ENCODE measurements at places on chromosomes 13 and 19. TPM values are rescaled to one million over a fixed set of nuclear protein-coding genes. Genes with fewer than 3 reads are reported as not detected.
A peak's percentile ranks its signal among the peaks of the same experiment; 100 is the strongest.

DNA sequence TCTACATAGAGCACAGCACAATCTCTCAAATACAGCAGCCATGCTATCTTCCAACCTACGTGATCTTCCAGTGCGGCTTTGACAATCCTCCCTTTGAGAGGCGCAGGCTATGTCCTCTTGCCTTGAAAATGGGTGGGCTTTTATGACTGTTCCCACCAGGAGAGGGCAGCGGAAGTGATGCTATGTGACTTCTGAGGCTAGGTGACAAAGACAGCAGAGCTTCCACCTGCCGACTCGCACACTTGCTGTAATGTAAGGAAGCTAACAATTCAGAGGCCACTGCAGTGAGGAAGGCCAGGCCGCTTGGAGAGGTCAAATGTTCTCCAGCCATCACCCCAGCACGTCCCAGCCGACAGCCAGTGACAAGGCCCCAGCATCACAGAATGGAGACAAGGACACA is 65.8 kb downstream of the MRPL57 start:
- no peak for DNase-seq

GRCh38 chr13:40406405-40407120 is 259.9 kb downstream of the FOXO1 start:
- DNase-seq: peak; percentile 78

- DNase-seq: no peak
Measured at GRCh38 chr19:30357580-30357954, 14.6 kb upstream of the ZNF536 start.

DNA sequence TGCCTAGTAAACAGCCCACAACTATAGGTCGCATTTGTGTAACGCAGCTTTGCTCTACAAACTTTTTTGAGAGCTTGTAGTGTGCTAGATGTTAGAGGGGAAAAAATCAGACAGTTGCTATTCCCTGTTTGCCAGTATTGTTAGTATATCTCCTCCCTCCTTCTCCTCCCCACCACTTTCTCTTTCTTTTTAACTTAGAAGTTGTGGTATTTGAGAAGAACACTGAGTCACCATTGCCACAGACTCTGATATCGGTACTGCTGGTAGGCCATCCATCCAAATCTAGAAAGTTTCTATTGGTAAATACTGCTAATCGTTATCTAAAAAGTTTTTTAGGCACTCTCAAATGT is 666 bp downstream of the POMP start:
- peak; percentile 47 for DNase-seq

DNA sequence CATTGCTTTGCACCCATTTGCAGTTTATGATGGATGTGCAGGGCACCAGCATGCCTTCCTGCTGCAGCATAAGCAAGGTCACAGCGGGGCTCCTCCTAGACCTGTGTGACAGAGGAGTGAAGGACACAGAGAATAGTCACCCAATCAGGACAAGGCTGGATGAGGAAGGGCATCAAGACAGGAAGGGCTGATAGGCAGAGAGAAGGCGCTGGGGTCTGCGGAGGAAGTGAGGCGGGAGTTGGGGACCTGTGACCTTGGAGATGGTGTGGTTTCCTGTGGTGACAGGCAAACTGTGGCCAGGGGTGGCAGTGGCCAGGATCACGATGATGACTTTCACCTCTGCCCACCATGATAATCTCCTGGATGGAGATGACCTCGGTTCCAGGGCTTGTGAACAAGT is 16.4 kb upstream of the KCTD15 start:
- no peak for DNase-seq

DNA sequence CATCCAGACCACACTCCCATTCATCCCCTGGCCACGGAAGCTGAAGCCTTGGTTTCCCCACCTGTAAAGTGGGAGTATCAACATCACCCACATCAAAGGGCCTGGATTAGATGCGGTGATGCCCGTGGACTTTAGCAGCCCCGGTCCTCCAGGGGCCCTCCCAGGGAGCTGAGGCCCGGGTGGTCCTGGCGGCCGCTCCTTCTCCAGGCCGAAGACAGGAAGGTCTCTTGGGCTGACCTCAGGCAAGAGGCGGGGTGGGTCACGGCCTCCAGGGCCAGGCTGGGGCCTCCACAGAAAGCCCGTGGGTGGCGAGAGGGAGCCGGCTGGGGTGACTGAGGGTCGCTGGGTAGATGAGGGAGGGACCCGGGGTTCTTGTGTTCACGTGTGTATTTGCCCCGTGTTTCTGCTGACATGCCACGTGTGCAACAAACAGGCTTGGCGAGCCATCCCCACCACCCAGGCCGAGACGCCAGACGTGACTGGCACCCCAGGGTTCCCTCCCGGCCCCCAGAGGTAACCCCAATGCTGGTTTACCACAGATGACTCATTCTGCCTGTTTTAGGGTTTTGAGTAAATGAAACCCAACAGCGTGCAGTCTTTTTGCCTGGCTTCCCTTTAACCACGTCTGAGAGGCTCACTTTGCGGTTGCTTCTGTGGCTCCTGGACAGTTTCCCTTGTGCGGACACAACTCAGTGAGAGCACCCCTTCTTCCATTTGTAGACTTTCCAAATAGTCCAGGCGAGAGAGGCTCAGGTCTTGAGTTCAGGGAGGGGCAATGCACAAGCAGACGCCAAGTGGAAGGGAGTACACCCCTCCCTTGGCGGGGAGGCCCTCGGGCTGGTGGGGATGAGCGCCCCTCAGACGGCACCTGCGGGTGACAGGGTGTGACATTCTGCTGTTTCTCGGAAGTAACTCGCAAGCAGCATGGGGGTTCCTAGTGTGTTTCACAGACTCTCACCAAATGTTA is 42.9 kb downstream of the C13orf46 start:
- no peak for DNase-seq

- DNase-seq: peak; percentile 18
Measured at GRCh38 chr13:60838581-60838980, 441.6 kb downstream of the TDRD3 start.

DNA sequence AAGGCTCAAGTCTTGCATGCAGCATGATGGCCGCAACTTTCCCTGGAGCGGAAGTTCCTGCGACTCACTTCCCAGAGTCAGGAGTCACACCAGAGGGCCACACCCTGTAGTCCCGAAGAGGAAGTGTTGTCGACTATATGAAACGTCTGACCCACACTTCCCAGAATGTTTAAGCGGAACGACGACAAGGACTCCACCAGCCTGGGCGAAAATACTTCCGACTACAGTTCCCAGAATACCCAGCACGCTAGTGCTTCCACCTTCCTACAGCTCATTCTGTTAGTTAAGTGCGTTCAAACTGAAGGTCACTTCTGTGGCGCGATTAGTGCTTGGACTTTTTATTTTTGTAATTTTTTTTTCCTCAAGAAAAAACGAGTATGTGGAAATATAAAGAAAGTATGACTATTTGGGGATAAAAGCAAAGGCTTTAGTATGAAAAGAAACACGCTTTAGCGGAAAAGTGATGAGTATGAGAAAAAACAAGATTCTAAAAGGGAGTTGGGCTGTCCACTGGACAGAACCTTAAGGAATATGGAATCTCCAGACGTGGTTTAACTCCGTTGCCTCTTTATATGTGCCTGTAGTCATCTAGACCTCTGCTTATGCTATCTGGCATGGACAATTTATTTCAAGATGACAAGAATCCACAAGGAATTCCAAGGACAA is 15.5 kb upstream of the ZNF112 start:
- no peak for DNase-seq

DNA sequence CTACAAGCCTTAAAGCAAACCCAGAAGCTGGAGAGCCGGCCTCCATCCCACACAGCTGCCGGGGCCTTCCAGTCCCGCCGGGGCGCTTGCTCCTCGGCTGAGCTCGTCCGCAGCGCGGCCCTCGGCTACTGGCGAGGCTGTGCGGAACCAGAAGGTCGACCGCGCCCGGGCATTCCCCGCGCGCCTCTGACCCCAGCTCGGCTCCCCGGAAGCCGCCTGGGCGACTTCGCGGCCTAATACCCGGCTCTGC is 863 bp downstream of the ANKRD10 start:
- DNase-seq: no peak

DNA sequence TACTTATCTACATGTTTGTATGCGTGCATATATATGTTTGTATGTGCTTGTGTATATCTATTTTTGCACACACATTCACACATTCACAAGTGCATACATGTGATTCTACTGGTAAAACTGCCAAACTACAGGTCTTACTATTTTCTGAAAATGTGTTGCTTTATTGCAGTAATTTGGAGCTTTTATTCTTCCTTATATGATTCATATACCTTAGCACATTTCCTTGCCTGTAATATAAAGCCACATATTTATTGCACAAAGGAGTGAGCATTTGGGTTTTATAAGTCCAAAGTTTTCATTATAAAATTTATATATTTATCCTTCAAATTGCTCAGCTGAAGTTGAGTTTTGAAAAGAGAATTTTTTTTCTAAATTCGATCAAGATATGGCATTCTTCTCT is 1120.4 kb upstream of the PCDH9 start:
- no peak for DNase-seq

DNA sequence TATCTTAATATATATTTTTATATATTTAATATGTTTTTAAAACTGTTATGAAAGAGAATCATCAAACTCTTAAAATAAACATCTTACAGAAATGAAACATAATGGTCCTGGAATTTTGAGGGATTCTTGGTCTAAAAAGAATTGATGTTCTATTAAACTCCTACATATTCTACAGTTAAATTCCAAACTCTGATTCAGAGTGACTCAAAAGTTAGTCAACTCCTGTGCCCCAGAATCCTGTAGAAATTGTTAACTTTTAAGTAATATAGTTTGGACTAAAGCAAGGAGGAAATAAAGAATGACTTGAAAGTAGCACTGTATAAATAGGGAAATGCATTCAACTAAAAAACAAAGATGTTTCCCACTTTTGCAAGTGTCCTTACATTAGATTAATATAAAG is 47.7 kb downstream of the FNDC3A start:
- DNase-seq: peak; percentile 80

DNA sequence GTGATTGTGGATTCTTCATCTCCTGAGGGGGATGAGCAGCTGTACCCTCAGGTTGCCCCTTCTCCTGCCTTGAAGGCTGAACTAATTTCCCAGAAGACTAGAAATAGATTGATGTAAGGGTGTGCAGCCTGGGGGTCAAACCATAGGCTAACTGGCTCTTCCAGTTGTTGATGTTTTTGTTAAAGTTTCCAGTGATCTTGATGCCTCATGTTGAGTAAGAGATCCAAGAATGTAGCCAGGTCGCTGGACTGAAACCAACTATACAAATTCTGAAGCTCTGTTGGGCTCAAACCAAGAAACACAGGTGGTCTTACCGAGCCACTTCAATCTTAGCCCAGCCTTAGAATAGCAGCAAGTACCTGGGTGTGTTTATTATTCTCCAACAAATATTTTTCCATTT is 391.8 kb downstream of the KLF5 start:
- no peak for DNase-seq

GRCh38 chr13:23599083-23599925 is 29.1 kb downstream of the TNFRSF19 start:
- DNase-seq: peak; percentile 44

- DNase-seq: no peak
Measured at GRCh38 chr19:4303819-4304537, 420 bp upstream of the FSD1 start.

DNA sequence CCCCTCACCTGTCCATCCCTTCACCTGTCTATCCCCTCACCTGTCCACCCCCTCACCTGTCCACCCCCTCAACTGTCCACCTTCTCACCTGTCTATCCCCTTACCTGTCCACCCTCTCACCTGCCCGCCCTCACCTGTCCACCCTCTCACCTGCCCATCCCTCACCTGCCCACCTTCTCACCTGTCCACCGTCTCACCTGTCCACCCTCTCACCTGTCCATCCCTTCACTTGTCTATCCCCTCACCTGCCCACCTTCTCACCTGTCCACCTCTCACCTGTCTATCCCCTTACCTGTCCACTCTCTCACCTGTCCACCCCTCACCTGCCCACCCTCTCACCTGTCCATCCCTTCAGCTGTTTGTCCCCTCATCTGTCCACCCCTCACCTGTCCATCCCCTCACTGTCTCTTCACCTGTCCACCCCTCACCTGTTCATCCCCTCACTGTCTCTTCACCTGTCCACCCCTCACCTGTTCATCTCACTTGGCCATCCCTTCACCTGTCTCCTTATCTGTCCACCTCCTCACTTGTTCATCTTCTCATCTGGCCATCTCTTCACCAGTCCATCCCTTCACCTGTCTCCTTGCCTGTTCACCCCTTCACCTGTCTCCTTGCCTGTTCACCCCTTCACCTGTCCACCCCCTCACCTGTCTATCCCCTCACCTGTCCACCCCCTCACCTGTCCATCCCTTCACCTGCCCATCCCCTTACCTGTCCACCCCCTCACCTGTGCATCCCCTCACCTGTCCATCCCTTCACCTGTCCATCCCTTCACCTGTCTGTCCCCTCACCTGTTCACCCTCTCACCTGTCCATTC is 12.7 kb upstream of the KANK2 start:
- no peak for DNase-seq

Gene B3GNT3
- total RNA-seq: not detected

Gene ETV2
- 0.50 TPM for total RNA-seq

Gene TNFSF13B
- 0.39 TPM for total RNA-seq

Gene HSPB6
- total RNA-seq: not detected
